Fibroblast of the aortic adventitia (primary cell): ENCODE measurements at places on chromosomes 1 and 21.

GRCh38 chr1:242586360-242586680 lies 61.8 kb upstream of the PLD5 start:
- DNase-seq = no peak

DNA sequence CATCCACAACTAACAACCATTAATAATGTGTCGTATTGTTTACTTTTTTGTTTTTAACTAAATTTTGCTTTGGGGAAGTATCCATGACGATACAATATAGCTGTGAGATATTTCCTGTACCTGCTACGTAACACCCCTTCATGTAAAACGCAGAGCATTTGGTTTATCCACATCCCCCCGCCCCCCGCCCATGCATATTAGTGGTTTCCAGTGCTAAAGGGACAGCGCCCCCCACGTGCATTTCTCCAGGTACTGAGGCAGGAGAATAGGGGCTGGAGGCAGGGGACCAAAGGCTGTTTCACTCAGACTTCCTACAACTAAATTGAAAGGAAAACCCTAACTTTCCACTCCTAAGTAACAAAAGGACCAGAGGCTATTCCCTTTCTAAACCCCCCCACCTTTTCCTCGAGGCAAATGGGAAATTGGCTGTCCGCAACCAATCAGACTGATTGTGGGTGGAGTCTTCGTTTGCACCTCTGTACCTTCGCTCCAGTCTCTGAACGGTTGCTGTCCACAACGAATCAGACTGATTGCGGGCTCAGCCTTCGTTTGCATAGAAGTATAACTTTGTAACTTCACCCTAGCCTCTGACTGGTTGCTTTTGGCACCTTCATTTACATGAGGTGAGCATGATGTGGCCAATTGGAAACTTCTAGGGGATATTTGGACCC lies 12.2 kb upstream of the RIPK4 start:
- DNase-seq = peak; percentile 4

GRCh38 chr21:36749935-36750575 lies 51.1 kb downstream of the SIM2 start:
- no peak for DNase-seq

- DNase-seq = no peak
Measured at GRCh38 chr1:60936591-60937342, 145.6 kb upstream of the NFIA start.

DNA sequence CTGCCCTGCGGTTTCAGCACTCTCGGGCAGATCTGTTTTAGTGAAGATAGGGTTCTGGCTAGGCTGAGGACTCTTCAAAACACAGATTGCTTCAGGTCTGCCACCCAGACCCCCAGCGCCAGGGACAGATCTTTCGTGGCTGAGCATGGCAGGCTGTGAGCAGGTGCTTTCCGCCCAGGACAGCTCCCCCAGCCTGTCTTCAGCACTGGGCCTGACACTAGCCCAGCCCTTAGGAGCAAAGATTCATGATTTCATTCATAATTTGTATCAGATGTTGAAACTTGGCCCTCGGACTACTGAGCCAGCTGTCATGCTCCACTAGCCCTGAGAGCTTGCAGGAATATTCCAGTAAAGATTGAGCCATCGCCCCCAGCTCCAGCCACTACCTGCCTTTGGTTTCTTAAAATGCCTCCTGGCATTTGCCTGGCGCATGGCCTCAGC lies 5.9 kb downstream of the ADPRS start:
- DNase-seq = peak; percentile 66

GRCh38 chr21:41653954-41654491 lies 112.8 kb downstream of the RIPK4 start:
- peak; percentile 90 for DNase-seq

GRCh38 chr1:93628681-93629080 lies 53.0 kb downstream of the BCAR3 start:
- no peak for DNase-seq

- DNase-seq = no peak
Measured at GRCh38 chr1:10288029-10288615, 77.8 kb downstream of the KIF1B start.

DNA sequence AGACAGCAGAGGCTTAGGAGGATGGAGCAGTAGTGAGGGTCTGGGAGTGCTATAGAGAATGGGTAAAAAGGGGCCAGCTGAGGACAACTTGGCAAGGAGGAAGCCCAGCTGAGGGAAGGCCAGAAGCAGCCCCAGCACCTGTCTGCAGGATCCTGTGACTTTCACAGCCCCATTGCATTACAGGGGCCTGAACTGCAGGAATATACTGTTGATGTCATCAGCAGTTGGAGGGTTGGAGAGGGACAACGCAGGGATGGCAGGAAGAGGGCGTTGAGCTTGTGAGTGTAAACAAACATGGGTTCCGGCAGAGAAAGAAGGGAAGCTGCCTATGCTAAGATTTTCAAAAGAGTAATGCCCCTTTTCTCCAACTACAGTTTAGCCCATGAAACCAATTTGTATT lies 628.5 kb downstream of the SMYD3 start:
- no peak for DNase-seq

DNA sequence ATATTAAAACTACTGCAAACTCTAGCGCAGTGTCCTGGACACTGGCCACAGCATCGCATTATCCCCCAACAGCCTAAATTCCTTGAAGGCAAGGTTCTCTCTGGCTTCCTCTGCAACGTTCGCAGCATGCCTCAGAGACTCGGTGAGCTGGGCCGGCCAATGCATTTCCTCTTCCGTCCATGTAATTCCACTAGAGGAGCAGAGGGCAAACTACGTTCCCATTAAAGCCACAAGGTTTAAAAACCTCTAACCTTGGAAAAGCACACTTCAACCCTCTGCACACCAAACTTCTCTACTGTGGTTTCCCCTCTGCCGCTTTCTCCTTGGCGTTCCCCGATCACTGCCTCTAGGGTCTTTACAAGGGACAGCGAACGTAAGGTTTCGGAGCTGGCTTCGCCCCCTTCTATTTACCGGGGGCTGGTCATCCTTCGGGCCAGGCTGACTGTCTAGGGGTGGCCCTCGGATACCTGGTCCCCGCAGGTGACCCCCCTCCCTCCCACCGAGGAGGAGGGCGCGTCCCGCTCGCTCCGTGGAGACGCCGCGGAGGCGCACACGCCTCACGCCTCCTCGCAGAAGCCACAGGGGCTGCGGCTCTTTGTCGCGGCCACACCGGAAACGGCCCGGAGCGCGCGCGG lies 456 bp upstream of the SMYD2 start:
- DNase-seq = peak; percentile 29

- no peak for DNase-seq
Measured at GRCh38 chr1:62090016-62090415, 104.6 kb upstream of the L1TD1 start.

GRCh38 chr1:55483523-55483922 lies 268.4 kb upstream of the USP24 start:
- DNase-seq = no peak

DNA sequence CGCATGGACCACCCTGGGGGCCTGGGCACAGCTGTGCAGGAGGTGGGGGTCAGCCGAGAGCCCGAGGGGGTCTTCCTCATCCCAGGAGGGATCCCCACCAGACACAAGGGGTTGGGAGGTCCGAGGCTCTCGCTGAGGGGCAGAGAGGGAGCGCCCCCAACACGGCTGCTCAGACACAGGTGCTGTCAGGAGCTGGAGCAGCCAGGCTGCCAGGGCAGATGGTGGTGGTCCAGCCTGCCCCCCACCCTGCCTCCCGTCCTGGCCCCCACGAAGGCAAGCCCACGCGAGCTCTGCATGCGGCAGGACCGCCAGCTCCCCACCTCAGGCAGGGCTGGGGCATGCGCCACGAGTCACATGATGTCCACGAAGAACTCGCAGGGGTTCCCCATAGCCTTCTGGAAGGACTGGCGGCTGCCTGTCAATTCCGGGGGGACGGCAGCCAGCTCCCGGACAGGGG lies 4.7 kb downstream of the TAS1R3 start:
- no peak for DNase-seq

DNA sequence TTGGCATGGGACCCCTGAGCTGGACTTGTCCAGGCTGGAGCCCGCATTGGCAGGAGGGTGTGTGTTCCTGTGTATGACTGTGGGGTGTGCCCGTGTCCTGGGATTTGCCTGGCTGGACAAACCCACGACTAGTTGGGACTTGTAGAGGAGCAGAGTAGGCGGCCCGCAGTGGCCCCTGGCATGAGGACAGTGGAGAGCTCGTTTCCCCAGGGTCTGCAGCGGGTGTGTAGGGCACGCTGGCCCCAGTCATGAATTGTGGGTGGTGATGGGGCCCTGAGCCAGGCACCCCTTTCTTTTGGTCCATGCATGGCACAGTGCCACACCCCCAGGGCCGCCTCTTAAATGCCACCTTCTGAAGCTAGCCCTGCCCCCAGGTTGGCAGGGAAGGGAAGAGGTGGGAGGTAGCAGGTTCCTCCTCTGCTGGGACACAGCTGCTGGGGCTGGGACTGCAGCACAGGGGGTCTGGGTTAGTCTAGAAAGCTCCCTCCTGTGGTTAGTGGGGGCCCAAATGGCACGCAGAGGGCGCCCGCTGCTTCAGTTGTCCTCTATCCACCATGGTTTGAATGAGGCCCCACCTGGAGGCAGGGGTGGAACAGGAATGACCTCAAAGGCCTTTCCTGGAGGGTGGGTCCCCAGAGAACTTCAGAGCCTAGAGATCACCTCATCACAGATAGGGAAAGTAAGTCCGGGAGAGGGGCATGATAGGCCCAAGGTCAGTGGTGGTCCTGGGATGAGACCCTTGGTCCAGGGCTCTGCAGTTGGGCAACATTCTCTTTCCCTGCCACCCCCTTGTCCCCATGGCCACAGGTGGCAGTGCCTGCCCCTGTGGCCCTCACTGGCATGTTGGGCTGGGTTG lies 4.1 kb downstream of the CROCC start:
- DNase-seq = no peak

- DNase-seq = peak; percentile 70
Measured at GRCh38 chr1:117094841-117095604, 26.5 kb downstream of the TRIM45 start.

- peak; percentile 76 for DNase-seq
Measured at GRCh38 chr1:115183721-115184259, 94.5 kb upstream of the TSPAN2 start.

DNA sequence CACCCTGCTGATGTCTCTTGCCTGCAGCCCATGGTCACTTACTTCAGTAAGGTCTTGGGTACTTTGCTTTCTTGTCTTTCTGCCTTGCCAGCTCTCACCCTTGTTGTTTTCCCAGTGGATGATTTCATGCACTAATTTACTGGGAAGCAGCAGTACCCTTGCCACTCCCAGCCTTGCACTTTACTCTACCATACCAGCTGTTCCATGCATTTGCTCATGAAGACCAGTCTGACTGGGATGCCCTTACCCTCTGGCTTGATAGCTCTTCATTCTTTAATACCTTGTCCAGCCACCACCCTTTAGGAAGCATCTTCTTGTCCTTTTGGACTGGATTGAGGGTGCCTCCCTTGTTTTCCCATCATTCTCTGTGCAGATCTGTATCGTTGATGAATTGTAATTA lies 28.3 kb downstream of the CDC14A start:
- no peak for DNase-seq

GRCh38 chr1:220272841-220273090 lies 513 bp upstream of the RAB3GAP2 start:
- DNase-seq = no peak

DNA sequence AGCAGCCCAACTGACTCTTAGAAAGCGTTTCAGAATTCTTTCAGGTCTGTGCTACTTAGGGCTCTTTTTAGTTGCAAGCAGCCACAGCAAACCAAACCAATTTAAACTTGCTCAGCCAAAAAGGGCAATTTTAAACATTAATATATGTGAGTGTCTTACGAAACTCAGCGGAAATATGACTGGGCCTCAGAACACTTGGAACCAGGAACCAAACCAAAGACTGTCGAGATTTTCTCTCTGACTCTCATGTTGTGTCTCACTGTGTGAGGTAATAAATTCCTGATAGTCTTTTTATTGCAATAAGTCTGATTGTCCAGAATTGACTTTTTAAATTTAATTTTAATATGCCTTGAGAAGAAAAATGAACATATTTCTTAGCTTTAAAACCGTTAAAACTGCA lies 122.3 kb downstream of the SYF2 start:
- no peak for DNase-seq

- DNase-seq = peak; percentile 81
Measured at GRCh38 chr1:201982623-201983379, at the start of gene RNPEP. Gene RNPEP (plus strand): TSS chr1:201982648. CDS start chr1:201982667, 19 bp downstream.

- no peak for DNase-seq
Measured at GRCh38 chr1:63773496-63773814, 362 bp upstream of the ROR1 start.

- no peak for DNase-seq
Measured at GRCh38 chr21:29034678-29035077, 10.2 kb downstream of the USP16 start.

GRCh38 chr1:29032841-29033240 lies 90.9 kb downstream of the TMEM200B start:
- DNase-seq = no peak

GRCh38 chr1:151056149-151056548 lies 3.3 kb downstream of the CDC42SE1 start:
- no peak for DNase-seq

- no peak for DNase-seq
Measured at GRCh38 chr1:212491454-212491853, 58.7 kb downstream of the NENF start.

DNA sequence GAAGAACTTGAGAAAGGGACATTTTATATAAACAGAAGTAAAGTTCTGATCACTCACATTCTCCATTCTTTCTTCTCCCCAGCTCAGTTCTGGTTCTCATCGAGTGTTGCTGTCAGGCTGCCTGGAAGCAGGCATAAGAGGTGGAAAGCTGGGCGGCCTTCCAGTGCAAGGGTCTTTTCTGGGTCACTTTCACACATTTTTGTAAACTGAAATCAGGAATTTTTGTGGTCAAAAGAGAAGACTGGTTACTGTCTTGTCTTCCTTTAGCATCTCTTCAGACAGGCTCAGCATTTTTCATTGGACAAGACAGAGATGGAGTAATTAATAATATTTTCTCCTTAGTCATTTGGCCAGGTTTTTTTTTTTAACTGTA lies 93.7 kb downstream of the CTH start:
- peak; percentile 71 for DNase-seq

- peak; percentile 14 for DNase-seq
Measured at GRCh38 chr1:84550826-84551225, 23.4 kb downstream of the CTBS start.

- DNase-seq = no peak
Measured at GRCh38 chr1:203060115-203060514, 25.7 kb downstream of the MYOG start.

DNA sequence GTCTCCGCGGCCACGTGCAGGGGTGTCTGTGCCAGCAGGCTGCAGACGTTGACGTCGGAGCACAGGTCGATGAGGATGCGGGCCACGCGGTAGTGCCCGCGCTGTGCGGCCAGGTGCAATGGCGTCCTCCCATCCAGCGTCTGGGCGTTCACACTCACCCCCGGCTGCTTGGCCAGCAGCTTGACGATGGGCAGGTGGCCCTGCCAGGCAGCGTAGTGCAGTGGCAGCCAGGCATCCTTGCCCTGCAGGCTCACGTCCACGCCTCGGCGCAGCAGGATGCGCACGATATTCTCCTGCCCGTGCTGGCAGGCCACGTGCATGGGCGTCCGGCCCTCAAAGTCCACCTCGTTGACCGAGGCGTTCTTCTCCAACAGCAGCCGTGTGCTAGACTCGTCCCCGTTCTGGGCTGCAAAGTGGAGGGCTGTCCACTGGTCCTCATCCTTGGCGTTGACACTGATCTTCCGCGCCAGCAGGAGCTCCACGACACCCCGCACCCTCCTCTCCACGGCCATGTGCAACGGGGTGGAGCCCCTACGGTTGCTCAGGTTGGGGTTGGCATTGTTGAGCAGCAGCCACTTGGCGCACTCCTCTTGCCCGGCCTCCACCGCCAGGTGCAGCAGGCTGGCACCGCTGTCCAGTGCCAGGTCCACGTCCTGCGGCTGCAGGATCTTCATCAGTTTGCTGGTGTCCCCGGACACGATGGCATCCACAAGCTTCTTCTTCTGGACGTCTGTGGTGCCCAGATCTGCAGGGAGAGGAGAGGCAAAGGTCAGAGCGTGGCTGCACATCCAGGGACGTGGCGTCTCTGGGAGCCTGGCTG lies 25.4 kb downstream of the RIPK4 start:
- no peak for DNase-seq
